Lung microvascular endothelial cell (primary cell): ENCODE measurements at places on chromosomes 6 and 20. TPM values are rescaled to one million over a fixed set of nuclear protein-coding genes. Genes with fewer than 3 reads are reported as not detected.

DNA sequence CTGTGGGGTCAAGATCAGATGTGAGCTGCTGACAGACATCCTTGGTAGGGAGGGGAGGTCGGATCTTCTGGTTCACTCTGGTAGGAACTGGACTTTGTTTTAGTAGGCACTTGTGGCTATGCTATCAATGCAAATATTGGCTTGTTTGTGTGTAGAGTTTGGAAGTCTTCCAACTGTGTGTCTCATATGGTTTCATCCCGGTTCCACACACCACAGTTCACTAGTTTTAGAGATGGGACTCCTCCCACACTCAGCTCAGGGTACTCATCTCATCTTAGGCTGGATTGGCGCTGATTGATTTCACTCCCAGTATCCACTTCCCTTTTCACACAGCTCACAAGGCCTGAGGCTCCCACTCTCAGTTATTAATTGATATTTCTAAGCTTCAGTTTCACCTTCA lies 161.3 kb downstream of the THBS2 start:
- DNase-seq: no peak

GRCh38 chr6:43271103-43271815 lies 26.8 kb upstream of the SLC22A7 start:
- DNase-seq: no peak

GRCh38 chr20:16241911-16242310 lies 331.3 kb downstream of the KIF16B start:
- DNase-seq: no peak

GRCh38 chr6:167073679-167074274 lies 49.1 kb upstream of the CCR6 start:
- no peak for DNase-seq

- DNase-seq: no peak
Measured at GRCh38 chr6:147559006-147559405, 50.5 kb downstream of the SAMD5 start.

DNA sequence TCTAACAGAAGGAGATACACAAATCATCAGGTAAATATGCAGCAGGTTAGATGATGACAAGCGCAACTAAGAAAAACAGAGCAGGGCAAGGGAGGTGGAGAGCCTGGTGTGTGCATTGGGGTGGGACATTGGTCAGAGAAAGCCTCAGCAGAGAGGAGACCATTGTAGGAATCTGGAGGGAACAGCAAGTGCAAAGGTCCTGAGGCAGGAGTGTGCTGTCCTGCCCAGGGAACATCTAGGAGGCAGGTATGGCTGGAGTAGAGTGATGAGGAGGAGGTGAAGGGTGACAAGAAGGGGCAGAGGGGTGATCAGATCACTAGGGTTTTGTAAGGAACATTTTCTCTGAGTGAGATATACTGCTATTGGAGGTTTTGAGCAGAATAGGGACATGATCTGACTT lies 90.1 kb downstream of the NCR2 start:
- no peak for DNase-seq

DNA sequence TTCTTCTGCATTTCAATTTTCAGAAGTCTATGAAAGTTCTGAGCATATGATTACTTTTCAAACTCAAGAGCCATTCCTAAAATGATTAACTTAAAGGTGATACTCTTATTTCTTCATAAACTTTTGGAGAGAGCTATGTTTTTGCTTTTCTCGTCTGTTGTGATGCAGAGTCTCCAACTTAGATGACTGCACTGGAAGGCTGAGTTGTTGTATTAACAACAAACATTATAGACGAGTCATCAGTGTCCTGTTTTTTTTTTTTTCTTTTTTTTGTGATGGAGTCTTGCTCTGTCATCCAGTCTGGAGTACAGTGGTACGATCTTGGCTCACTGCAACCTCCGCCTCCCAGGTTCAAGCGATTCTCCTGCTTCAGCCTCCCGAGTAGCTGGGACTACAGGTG lies 101.9 kb downstream of the CD109 start:
- no peak for DNase-seq

DNA sequence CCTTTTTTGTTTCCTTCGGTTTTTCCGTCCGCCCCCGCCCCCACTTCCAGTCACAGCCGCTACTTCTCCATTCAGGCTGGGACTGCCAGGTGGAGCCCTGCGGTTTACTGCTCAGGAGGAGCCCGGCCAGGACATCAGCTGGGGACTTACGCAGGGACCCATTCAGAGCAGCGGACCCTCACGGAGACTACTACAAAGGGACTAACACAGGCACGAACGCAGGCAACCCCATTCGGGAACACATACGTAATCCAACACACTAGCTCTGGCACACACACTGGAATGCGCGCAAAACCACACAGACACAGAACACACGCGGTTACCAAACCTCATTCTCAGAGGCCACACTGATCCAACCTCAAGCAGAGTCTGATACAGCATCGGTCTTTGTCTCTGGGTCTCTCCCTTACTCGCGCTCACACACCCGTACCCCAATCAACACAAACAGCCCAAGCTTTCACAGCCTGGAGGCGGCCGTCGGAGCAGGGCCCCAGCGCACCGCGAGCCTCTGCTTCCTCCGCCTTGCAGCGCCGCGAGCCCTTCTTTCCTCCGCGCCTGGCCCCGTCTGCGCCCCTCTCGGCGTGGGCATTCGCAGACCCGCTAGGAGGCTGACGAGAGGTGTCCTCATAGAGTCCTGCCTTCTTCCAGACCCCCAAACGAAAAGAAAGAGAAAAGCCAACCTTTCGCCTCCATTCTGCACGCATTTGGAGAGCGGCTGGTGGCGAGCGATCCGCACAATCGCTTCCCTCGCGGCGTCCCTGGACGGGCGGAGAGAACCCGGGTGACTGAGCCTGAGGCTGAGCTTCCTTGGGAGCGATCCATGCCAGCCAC lies 1.1 kb upstream of the SLC32A1 start:
- no peak for DNase-seq

GRCh38 chr6:5506597-5506996 lies 245.3 kb downstream of the FARS2 start:
- no peak for DNase-seq

- DNase-seq: peak; percentile 6
Measured at GRCh38 chr6:50030777-50031562, 9.2 kb upstream of the DEFB110 start.

DNA sequence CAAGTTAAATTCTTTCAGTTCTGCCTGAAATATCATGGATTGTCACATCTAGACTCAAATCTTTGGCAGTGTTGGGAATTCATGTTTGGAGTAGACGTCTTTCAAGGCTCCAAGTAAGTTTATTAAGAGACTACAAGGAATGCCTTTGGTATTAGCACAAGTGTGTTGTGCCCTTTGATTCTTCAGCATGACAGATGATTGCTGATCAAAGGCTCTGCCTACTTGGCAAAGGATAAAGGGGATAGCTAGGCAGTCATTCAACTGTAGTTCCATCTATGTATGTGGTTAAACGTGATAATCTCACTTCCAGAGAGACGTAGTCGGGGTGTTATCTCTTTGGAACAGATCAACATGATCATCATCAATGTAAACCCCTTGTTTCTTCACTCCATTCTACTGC lies 86.2 kb downstream of the SPTLC3 start:
- DNase-seq: no peak

- peak; percentile 91 for DNase-seq
Measured at GRCh38 chr6:159691133-159691962, 1.7 kb downstream of the SOD2 start.

- no peak for DNase-seq
Measured at GRCh38 chr6:30891816-30892538, 7.7 kb downstream of the DDR1 start.

DNA sequence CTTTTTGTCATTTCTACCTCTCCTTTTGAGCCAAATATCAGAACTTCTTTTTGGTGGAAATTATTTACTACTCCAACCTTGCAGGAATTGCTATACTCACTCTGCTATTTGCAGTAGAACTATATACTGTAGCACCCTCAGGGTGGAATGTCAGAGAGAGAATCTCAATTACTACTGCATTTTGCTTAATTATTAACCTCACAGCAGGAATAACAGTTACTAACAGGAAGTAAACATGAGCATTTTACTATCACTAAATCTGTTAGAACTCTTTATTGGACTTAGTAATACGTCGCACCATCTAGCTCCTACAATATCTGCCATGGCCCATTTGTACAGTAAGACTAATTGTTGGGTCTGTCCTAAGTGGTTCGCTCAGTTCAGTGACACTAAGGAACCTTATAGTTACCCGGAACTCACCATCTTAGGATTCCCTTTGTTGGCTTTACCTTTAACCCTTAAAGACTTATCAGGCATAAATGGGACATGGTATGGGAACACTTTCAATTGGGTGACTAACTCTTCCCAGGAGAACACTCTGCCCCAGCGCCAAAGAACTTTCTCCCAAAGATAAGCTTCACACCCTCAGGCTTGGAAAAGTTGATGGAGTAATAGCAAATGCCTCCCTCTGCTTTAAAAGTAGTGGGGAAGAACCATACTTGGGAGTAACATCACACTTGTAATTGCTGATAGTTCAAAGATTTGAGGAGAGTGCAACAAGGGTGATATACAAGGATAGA lies 38.8 kb downstream of the PLN start:
- DNase-seq: no peak

GRCh38 chr6:26489996-26490964 lies 9.8 kb upstream of the BTN1A1 start:
- DNase-seq: no peak

- no peak for DNase-seq
Measured at GRCh38 chr6:46879003-46879402, 42.7 kb downstream of the ADGRF5 start.

GRCh38 chr20:58982406-58983114 lies 1.5 kb downstream of the NELFCD start:
- DNase-seq: no peak

DNA sequence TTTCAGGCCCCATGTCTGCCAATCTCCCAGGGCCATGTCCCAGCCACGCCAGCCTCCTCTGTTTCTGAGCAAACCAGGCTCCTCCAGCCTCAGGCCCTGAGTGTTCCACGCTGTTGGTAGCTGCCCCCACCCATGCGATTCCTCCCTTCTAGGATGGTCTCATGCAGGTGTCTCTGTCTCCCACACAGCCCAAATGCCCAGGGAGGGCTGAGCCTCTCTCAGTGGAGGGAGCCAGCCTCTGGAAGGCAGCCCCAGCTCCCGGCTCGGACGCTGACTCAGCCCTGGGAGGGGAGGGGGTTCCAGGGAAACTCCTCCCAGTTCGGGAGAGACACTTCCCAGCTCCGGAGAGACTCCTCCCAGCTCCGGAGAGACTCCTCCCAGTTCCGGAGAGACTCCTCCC lies 122.9 kb upstream of the AFDN start:
- DNase-seq: no peak

DNA sequence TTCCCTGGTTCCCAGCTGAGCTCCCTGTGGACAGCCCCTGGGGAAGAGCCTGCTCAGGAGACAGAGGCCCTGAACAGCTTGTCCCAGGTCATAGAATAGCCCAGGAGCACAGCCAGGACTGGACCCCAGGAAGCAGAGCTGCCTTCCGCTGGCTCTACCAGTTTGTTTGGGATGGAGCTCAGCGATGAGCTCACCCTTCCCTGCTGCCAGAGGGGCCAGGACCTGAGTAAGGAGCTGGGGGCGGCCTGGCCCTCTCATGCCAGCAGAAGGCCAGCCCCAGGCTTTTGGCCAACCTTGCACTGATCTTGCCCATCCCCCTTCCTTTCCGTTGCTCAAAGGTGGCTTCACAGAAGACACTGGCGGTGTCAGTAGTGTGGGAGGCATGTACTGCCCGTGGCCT lies 17.5 kb downstream of the MMP24OS start:
- no peak for DNase-seq

GRCh38 chr20:24699321-24700165 lies 230.1 kb downstream of the SYNDIG1 start:
- DNase-seq: no peak

- no peak for DNase-seq
Measured at GRCh38 chr6:89727501-89727900, 89.0 kb upstream of the LYRM2 start.

GRCh38 chr6:13710552-13711323 lies 897 bp downstream of the RANBP9 start:
- DNase-seq: peak; percentile 32

- DNase-seq: no peak
Measured at GRCh38 chr6:10351791-10352190, 63.1 kb downstream of the TFAP2A start.

- no peak for DNase-seq
Measured at GRCh38 chr6:24092407-24092806, 33.6 kb upstream of the NRSN1 start.

- no peak for DNase-seq
Measured at GRCh38 chr20:36550790-36551299, 9.5 kb downstream of the MYL9 start.

Gene RIPPLY2
- total RNA-seq: 0.22 and 0.40 TPM in 2 replicates

Gene CPNE5
- 1.2 and 5.7 TPM in 2 replicates for total RNA-seq

Gene SLC12A5
- 0.20 and 0.44 TPM in 2 replicates for total RNA-seq

Gene PKIB
- total RNA-seq: 0.20 TPM in 1 of 2 replicates, not detected in the other

Gene MAS1
- not detected in 2 replicates for total RNA-seq

Gene ME1
- total RNA-seq: 2.2 and 6.5 TPM in 2 replicates

Gene CD40
- total RNA-seq: 2.2 and 18.1 TPM in 2 replicates

Gene ETV7
- 0.22 TPM in 1 of 2 replicates, not detected in the other for total RNA-seq

Gene LY6G6D
- total RNA-seq: not detected in 2 replicates

Gene SYTL3
- 0.60 and 0.87 TPM in 2 replicates for total RNA-seq

Gene IL20RA
- total RNA-seq: 0.40 and 0.44 TPM in 2 replicates

Gene SCGN
- not detected in 2 replicates for total RNA-seq

Gene ISM1
- total RNA-seq: under 0.01 TPM in 1 of 2 replicates, not detected in the other

Gene SRSF12
- under 0.01 TPM in 1 of 2 replicates, not detected in the other for total RNA-seq

Gene OVOL2
- not detected in 2 replicates for total RNA-seq

Gene ASF1A
- 16.5 and 19.2 TPM in 2 replicates for total RNA-seq

Gene PNPLA1
- not detected in 2 replicates for total RNA-seq

Gene NFATC2
- total RNA-seq: 2.4 and 4.8 TPM in 2 replicates

Gene TPBG
- total RNA-seq: 2.2 and 3.4 TPM in 2 replicates

Gene TNXB
- total RNA-seq: 0.44 and 4.2 TPM in 2 replicates

Gene SLC35B3
- 12.2 and 18.7 TPM in 2 replicates for total RNA-seq

Gene PROKR2
- not detected in 2 replicates for total RNA-seq

Gene C2
- total RNA-seq: under 0.01 TPM in 1 of 2 replicates, not detected in the other

Gene KPNA5
- total RNA-seq: 5.2 and 14.5 TPM in 2 replicates
